ENCODE measurements at places on chromosomes 5 and 9.

DNA sequence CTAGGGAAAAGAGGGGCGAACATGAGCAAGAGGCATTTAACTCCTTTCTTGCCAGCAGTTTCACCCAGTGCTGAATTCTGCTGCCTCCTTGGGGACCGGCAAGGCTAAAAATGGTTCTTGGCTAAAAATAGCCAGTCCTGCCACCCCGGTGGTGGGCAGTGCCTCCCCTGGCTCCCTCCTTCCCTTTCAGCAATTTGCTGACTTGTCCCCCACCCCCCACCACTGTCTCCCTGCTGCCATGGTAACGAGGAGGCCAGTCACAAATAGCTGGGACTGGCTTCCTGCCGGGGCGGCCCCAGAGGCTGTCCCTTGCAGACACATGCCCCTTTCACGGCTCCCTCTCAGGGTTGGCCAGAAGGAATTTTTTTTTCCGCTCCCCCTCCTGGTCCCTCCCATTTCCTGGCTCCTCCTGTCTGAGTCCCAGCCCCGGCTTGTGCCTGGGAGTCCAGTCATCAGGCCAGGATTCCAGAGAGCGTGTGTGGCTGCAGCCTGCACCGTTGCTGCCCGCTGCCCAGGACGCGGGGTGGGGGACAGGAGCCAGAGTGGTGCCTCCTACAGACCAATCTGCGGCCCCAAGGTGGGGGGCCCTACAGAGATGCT is 130.3 kb downstream of the RGS3 start:
- DNase-seq = peak; percentile 83

DNA sequence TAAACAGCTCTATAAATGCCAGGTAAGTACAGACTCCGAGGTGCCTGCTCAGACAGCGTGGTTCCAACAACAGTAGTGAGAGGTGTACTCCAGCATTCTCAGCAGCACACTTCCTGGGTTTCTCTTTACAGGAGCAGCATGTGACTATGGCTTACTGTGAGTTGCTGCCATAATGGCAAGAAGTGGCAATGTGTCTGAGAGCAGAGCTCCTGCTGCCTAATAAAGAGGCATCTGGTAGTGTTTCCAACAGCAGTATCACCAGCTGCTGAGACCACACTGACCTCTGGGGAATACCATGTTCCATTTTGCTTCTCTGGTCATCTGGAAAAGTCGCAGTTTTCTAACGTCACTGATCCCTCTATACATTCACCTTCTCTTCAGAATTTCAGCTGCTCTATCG is 398.2 kb downstream of the SLCO4C1 start:
- DNase-seq = no peak

- DNase-seq = no peak
Observed at GRCh38 chr9:107684224-107684623, 194.7 kb upstream of the KLF4 start.

GRCh38 chr5:94481059-94481458 is 137.3 kb downstream of the KIAA0825 start:
- DNase-seq = no peak

DNA sequence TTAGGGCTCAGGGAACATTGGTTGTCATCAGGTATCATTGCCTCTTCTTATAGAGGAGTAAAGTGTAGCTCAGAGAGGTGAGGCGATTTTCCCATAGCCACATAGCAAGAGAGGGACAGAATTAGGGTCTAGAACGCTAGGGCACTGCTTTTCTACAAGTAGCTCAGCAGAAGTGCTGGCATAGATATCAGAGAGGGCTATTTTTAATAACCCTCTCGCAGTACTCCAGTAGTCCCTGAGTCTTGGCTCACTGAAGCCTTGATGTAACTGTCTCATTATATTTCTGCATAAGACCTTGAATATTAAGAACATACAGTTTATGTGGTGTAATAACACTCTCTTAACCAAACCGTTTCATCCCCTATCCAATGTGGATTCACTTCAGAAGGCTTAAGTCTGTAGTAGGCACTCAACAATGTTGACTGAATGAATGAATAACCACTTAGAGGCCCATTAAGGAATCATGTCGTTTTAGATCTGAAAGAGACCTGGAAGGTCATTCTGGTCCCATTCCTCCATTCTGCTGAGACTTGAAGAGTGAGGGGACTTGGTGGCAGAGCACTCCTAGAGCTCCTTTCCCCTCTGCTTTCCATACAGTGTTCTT is 4.7 kb upstream of the FRMPD1 start:
- no peak for DNase-seq

- no peak for DNase-seq
Observed at GRCh38 chr9:76136986-76137385, 246.5 kb downstream of the PCSK5 start.

GRCh38 chr5:134948911-134949310 is 18.8 kb upstream of the CATSPER3 start:
- DNase-seq = no peak

- no peak for DNase-seq
Observed at GRCh38 chr5:59126708-59127573, 544.1 kb downstream of the RAB3C start.

DNA sequence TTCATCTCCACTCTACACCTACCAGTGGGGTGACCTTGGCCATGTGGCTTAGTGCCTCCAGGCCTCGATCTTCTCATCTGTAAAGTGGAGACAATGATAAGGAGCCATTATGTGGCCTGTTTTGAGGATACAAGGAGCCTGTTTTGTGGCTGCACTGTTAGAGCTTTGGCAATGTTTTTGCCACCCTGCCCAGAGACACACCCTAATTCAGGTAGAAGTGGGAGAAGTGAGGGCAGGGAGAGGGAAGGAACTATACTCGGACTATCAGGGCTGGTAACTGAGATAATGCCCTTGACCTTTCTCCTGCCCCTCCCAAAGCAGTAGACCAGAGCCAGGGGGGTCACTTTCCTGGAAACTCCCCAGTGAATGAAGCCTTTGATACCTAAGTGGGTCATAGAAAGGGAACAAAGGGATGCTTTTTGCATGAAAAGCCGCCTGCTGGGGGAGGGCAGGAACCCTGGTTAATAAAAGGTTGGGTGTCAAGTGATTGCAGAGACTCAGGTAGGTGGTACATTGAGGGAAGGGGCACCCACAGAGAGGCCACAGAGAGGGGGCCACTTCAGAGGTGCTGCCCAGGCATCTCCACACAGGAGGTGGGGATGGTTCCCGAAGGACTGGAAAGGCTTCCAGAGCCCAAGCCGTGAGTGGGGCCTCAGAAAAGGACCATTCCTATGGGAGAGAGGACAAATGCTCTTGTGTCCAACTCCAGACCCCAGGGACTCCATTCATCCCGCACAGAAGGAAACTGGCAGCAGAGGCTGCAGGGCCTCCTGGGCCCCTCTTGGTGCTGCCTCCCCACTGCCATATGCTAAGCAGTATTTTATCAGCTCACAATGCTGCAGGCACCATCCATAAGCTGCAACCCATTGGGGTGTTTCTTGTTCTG is 42.3 kb upstream of the VDAC1 start:
- no peak for DNase-seq

GRCh38 chr9:21027295-21027694 is 4.1 kb downstream of the HACD4 start:
- no peak for DNase-seq

DNA sequence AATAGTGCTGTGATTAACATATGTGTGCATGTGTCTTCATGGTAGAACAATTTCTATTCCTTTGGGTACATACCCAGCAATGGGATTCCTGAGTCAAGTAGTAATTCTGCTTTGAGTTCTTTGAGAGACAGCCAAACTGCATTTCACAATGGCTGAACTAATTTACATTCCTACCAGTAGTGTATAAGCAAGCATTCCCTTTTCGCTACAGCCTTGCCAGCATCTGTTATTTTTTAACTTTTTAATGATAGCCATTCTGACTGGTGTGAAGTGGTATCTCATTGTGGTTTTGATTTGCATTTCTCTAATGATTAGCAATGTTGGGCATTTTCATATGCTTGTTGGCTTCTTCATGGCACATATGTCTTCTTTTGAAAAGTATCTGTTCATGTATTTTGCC is 308.5 kb downstream of the ARRDC3 start:
- DNase-seq = no peak

DNA sequence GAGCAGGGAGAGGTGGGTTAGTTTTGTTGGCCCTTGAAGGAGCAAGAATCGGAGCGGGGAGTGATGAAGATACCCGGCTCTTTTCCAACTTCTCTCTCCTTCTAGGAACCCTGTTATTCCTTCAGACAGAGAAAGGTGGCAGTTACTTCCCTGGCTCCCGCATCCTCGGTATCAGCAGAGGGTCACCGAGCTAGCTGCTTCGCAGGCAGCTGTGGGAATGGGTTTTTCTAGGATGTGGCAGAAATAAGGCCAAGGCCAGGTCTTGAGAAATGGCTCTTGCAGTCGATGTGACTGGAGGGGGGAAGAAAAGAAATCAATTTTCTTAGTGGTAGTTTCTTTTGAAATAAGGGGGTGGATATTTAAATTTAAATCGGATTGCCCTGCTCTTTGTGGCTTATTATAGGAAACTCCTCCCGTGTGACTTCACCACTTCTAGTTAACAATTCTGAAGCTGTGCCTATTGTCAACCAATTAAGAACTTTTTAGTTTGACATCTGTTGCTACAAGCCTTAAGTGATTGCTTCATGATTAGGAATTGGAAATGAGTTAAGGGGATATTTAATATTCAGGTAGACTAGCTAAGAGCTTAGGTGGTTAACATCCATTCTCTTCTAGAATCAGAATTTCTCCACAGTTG is 1.4 kb downstream of the SAP30L start:
- no peak for DNase-seq

DNA sequence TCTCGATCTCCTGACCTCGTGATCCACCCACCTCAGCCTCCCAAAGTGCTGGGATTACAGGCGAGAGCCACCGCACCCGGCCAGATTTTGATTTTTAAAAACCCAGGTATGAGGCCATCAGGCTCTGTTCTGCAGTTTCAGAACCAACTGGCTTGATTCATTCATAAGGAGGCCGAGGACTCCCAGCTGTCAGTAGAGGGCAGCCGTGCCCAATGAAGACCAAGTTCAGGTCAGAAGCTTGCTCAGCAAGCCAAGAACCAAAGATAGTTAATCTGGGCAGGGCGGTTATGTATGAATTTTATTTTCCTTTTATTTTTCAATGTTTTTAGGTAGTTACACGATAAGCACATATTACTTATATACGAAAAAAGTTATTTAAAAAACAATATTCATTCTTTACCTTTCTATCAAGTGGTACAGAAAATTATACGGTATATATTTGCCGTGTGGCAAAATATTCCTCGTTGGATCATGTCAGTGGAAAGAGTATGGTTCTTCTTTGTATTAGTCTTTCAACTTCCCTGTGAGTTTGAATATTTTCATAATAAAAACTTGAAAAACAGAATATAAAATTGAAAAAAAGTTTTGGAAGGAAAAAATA is 18.0 kb downstream of the MGAT1 start:
- DNase-seq = peak; percentile 56

DNA sequence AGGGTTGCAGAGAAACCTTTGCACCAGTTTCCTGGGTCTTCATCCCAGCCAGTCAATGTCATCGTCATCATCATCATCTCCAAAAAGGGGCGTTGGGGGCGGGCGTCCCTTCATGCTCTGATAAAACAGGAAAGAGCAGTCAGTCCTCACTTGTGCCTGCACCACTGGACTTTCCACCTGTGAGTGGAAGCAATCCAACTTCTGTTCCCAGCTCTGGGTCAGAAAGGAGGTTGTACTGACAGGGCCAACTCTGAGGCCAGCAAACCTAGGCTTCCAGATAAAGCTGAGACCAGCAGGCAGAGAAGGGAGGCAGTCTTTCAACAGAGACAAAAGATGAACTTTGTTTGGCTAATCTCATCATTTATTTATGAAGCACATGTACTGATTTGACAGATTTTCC is 15.2 kb downstream of the SLC31A2 start:
- DNase-seq = no peak

DNA sequence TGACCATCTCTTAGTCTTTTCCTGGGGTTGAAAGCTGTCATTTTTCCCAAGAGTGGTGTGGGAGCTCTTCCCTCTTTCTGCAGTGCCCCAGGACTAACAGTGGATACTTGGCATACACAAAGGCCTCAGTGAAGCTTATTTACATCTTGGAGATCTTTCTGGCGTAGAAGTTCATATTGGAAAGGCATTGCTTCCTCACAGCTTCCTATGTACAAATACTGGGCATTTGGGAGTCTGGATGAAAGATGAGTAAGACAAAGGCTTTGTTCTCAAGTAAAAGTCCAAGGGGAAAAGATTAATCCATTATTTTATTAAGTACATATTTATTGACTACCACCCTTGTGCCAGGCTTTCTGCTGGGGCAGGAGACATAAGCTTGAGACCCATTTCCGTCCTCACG is 22.0 kb downstream of the MAP3K1 start:
- DNase-seq = no peak

DNA sequence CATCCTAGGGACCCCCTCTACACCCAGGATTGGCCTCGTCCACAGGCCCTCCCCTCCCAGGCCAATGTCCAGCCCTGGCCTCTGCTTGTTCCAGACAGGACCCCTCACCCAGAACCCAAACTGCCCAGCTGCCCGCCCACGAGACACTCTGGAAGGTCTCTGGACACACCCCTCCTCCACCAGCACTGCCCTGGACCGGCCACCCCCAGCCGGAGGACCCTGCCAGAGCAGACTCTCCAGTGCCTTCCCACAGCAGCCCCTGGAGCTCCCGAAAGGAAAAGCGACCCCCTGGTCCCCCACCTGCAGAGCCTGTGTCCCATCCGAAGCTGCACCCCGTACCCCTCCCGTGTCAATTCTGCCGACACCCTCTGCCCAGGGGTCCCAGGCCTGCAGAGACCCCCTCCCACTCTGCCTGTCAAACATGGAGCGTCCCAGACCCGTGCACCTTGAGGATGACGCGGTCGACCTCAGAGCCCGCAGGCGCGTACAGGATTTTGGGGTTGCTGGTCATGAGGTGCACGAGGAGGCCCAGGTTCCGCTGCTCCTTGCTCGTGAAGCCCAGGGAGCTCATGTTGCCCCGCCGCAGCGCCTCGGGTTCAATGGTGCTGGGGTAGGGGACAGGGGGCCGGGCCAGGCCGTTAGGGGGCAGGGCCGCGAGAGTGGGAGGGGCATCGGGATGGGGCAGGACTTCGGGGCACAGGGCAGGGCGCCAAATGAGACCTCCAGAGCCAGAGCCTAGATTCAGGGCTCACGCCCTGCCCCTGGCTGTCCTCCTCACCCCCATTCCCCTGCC is 8.0 kb downstream of the ABCA2 start:
- DNase-seq = no peak

- no peak for DNase-seq
Observed at GRCh38 chr5:1311439-1312055, 16.7 kb upstream of the TERT start.

- no peak for DNase-seq
Observed at GRCh38 chr9:36986468-36987408, 47.3 kb downstream of the PAX5 start.

GRCh38 chr5:173714551-173715428 is 98.3 kb upstream of the BOD1 start:
- no peak for DNase-seq

DNA sequence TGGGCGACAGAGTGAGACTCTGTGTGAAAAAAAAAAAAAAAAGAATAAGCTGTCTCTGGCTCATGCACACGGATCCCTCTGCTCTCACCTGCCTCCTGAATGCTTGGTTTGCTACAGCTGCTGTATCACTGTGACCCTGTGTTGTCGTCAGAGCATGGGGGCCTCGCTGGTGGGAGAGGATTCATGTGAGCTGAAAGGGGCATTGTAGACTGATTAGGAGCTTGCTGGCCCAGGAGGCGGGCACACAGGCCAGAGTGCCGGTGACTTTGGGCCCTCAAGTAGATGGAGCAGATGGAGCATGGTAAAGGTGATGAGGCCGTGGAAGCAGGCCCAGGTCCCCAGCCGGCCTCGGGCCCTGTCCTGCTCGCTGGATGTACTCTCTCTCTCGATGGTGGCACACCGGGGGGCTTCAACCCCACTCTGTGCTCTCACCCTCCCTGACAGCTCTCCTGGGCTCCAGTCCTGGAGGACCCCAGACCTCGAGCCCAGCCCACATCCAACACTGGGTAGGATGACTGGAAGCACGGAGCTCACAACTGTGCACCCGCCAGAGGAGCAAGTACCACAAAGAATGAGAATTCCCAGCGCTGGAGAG is 7.1 kb downstream of the FLT4 start:
- DNase-seq = no peak
